T-helper 1 cell (primary cell): ENCODE measurements at places on chromosomes 5 and 9.

GRCh38 chr5:176653401-176654385, 6.4 kb downstream of the TSPAN17 start:
- DNase-seq: no peak

DNA sequence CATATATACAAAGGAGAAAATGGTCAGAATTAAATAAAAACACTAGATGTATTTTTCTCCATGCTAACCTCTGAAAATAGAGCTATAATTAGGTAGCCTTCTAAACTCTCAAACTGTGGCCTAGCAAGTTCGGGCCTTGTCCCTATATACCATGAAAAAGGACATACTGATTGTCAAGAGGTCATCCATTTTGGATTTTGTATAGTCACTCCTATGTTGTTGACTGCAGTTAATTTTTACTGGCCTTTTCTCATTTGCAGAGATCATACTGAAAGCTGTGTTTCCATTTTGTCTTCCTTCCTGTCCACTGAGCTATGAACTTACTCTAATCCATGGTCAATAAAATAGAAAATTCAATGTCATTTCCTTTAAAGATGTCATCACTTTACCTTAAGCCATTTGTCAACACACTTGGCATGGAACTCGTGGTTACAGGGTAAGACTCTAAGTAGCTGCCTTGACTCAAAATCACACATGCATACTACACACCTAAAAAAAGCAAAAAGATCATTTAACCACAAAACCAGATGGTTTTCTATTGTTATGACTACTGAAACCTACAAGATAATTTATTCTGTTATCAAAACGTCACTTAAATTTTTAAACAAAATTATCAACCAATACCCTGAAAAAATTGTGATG, 58.0 kb downstream of the RNF38 start:
- no peak for DNase-seq

DNA sequence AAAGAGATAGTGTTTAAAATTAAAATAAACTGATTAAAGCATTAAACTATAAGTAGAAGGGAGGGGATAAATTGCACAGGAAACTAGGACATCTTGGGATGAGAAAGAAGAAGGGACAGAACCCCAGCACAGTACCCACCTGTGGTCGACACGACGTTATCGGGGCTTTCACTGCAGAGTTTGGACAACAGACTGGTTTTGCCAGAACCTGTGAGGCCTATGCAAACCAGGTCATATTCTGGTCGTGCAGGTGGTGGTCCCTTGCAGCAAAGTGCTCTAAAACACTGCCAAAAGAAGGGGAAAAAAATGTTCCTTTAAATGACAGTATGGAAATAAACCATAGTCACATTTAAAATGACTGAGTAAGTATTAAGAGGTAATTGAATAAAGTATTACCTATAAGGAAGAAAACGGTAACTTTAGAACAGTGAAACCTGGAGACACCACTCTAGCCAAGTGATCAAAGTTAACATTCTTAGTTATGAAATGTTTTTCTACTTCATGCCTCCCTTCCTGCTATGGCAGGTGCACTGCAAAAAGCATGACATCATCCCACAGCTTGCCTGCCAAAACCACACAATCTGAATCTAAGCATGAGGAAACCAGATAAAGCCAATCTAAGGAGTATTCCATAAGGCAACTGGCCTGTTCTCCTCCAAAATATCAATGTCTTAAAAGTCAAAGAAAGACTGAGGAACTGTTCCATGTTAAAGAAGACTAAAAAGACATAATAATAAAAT, 138.6 kb downstream of the ARL15 start:
- DNase-seq: no peak

DNA sequence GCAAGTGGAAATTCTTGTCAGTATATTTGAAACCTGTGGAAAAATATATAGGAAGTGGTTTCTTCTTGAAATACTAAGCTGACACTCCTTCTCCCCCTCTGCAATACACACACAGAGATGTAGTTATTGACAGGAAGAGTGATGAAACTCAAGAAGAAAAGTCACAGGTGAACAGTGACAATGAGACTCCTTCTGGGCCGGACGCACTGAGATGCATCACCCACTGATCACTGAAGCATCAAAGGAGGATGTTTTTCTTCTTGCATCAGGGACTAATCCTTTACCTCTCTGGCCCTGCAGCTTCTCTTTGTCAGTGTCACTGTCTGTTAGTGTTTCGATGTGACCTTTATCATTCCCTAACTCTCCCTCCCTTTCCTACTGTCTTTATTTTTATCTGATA, 1864.2 kb upstream of the C9orf72 start:
- no peak for DNase-seq

DNA sequence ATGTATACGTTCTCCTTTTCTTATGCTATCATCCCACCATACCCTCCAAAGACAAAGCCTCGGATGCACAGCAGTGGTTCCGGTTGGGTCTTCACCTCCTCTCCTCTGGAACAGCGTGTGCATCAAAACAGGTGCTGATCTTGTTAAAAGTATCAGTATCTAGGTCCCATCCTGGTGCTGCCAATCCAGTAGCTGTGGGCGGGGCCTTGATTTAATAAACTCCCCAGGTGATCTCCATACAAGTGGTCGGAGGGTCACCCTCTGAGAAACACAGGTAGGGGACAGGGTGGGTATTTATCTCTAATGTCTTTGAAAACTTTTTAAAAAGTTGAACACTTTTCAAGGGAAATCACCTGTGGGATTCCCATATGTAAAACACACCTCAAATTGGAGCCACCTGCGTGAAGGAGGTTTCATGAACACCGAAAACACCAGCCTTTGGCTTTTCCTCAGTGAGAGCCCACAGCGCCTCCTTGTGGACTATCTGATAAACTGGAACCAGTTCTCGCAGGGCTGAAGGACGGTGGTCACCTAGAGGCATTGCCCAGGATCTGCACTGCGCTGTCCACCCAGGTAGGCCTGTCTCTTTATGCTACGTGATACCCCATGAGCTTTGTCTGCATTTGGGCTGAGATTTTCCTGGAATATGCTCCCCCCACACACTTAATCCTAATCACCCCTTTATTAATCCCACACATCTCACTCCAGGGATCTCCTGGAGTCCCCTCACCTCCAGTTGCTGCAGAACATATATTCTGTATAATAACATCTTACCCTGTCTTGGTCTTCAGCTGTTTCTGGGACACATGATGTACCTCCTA, 80.5 kb upstream of the EPB41L4B start:
- peak; percentile 35 for DNase-seq

GRCh38 chr5:4020400-4020799, 424.8 kb downstream of the IRX1 start:
- DNase-seq: no peak

- DNase-seq: no peak
These were observed 330.7 kb upstream of the ADAMTSL1 start for GRCh38 chr9:18143073-18143745.

DNA sequence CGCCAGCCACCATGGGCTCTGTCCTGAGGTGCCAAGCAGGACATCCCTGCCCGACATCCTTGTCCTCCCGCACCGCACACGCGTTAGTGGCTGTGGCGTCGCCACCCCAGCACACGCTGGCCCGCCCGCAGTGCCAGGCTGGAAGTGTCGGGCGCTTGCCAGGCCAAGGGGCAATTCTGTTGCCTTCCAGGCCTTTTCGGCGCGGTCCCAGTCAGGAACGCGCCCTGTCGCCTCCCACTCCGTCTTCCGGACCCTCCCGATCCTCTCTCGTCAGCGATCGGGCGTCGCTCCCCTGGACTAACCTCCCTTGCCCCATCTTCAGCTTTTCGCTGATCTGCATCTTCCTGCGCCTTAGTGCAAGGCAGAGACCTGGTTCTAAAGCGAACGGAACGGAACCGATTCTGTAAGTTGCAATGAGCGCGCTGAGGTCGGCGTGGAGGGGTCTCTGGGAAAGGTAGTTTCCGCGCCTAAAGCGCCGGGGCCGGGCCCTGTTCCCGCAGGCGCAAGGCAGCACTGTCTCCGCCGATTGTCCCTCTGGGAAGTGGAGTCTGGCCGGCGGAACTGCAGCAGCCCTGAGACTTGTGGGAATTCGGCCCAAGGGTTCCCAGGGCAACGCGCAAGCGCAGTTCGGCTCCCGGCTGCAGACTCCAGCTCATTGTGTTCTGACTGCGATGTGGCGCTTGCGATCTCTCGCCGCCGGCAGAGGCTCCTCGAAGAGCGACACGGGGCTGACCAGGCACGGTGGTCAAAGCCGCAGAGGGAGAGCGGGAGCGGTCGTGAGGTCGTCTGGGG, at the start of gene ZNF454:
ZNF454 (plus strand) TSS at position 630 of the 792 bp plus-strand sequence. CDS start 1,594 bp downstream, outside the sequence.
- DNase-seq: no peak

DNA sequence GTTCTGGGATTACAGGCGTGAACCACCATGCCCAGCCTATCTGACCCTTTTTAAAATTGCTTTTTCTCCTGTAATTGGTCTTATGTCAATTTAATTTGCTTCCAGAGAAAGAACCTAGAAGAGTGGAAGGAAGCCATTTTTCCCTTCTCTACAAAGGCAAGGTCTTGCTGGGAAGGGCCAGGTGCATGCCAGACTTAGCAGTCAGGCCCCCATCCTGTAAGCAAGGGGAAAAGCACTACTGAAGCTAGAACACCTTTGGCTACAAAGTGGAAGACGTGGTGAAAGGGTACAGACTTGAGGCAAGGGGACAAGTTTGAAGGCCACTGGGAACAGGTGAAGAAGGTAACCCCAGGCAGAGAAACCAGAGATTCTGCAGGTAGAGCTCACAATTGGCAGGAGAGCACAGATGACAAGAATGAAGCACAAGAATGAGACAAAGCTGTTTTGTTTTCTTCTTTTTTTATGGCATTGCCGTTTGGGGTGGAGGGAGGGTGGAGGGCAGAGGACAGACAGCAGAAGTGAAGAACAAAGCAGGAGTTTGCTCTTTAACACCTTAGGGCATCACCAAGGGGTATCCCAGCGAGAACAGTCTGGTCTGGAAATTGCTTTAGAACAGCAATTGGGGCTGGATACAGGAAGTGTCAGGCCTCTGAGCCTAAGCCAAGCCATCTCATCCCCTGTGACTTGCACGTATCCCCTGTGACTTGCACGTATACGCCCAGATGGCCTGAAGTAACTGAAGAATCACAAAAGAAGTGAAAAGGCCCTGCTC, 72.9 kb downstream of the SERINC5 start:
- DNase-seq: no peak
